ENCODE measurements at places on chromosomes 7 and 10.

GRCh38 chr7:41475801-41476459 lies 227.0 kb downstream of the INHBA start:
- DNase-seq, result no peak

DNA sequence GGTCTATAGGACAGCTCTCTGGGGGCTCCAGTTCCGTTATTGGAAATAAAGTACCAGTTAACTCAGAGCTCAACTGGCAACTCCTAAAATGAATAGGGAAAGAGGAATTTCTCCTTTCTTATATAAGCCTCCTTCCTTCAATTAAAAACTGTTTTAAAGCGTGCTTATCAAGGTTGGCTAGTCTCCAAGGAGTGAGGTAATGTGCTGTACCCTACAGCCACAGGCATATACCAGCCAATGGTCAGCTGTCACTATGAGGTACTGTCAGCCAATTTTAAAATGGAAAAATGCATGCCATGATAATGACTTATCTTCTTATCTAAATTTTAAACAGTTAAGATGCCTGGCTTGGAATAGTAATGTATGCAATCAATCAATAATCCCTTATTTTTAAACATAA lies 76.2 kb downstream of the PLCE1 start:
- no peak for DNase-seq

DNA sequence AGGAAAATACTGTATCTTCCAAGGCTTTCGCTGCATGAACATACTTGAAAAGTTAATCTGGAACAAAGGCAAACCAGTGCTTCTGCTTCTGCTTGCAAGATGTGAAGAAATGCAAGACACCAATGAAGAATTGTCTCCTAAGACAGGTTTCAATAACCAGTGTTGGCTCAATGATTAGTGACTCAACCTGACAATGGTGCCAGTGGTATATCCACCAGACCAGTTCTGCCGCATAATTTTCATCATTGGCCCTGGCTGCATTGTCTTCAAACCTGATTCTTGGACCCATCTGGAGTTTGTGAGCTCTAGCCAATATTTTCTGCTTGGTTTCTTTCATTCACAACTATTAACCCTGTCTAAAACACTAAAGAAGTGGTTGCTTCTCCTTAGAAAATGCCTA lies 13.6 kb upstream of the STAMBPL1 start:
- no peak for DNase-seq

GRCh38 chr10:44326474-44327030 lies 58.3 kb downstream of the CXCL12 start:
- no peak for DNase-seq

GRCh38 chr7:85156661-85157208 lies 30.1 kb downstream of the SEMA3D start:
- no peak for DNase-seq

GRCh38 chr7:43148161-43148731 lies 35.8 kb downstream of the HECW1 start:
- DNase-seq, result peak; percentile 42

- no peak for DNase-seq
Observed at GRCh38 chr10:124174673-124175645, 81.6 kb upstream of the CHST15 start.

- DNase-seq, result no peak
Observed at GRCh38 chr10:49225218-49225876, 37.2 kb upstream of the TMEM273 start.

- DNase-seq, result no peak
Observed at GRCh38 chr10:24680647-24681524, 42.8 kb downstream of the ARHGAP21 start.

DNA sequence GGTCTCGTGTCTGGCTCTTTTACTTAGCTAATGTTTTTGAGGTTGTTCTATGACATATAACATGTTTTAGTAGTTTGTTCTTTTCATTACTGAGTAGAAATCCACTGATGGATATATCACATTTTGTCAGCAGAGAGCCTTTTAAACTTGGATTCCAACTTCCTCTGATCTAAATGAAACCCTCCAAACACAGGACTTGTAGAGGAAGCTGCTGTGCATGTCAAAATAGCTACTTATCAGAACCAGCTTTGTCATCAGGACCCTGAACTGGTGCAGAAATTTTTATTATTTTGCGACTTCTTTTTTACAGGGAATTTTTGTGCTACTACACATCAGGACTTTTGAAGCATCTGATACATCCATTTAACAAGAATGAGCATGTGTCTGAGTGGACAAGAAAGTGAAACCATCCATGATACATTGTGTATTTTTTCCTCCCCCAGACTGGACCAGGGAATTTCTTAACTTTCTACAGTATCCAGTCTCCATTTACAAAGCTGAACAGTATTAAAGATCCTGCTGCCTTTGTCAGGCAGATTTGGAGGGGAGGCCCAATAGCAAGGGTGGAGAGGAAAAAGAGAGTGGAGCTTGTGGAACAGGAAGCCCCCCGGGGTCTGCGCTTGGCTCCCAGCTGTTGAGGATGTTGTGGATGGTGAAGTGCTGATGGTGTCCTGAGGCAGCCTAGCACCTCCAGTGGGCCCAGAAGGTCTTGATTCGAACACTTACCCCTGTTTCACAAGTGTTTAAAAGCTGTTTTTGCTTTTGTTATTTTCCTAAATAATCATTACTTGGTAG lies 29.3 kb upstream of the MTPAP start:
- no peak for DNase-seq

GRCh38 chr7:659996-660395 lies 66.5 kb upstream of the DNAAF5 start:
- no peak for DNase-seq

DNA sequence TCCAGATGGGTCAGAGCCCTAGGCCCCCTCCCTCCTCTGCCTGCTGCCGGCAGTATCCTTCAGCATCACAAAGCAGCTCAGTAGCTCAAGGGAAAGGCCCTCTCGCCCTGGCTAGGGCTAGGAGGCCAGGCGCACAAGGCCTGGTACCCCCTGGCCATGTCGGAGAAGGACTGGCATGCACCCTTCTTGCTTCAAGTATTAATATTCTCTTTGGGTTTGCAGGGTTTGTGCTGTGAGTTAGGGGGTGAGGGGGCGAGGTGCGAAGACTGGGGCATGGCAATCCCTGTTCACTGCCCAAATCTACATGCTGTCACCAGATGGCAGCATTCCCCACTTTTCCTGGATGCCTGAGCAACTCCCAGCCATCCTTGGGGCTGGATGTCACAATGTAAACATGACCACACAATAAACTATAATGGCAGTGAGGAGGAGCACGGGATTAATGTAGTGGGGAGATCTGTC lies 105.2 kb downstream of the NEURL1 start:
- DNase-seq, result peak; percentile 65

DNA sequence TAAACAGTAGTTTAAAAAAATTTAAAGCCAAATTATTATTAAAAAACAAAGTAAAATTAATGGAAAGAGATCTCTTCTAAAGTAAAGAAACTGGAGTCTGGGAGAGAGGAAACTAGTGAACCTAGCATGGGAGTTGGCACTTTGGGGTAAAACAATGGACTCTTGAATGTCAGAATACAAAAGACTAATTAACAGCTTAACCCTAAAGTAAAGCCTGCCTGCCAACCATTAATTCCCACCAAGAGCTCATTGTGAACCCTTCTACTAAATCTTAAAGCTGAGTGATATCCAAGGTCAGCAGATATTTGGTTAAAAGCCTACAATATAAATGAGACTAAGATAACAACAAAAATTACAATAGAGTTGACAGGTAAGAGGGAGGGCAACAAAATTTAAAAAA lies 36.5 kb downstream of the KMT2C start:
- DNase-seq, result no peak

DNA sequence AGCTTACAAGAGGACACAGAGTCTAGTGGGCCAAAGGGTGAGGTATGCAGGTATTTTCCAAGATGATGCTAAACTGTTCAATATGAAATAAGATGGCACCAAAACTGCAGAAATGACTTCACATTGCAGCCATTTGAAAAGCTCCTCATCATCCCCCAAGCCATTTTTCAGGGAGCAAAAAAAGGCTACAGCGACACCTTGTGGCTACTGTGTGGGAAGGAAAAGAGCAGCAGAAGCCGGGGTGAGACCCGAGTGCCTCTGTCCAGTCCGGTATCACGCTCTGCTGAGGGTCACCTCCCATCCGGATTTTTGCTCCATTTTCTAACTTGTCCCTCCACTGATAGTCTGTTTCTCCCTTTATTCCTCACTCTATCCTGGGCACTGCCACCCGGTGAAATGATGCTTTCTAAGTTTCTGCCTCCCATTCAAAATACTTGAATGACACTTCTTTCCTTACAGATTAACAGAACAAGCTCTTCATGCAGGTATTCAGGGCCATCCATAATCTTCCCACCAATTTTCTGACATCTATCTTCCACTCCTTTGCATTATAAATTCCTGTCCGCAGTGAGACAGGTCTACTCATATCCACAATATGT lies 220.2 kb downstream of the DGKI start:
- DNase-seq, result peak; percentile 30

GRCh38 chr7:111730476-111731300 lies 168.4 kb upstream of the IMMP2L start:
- DNase-seq, result no peak

DNA sequence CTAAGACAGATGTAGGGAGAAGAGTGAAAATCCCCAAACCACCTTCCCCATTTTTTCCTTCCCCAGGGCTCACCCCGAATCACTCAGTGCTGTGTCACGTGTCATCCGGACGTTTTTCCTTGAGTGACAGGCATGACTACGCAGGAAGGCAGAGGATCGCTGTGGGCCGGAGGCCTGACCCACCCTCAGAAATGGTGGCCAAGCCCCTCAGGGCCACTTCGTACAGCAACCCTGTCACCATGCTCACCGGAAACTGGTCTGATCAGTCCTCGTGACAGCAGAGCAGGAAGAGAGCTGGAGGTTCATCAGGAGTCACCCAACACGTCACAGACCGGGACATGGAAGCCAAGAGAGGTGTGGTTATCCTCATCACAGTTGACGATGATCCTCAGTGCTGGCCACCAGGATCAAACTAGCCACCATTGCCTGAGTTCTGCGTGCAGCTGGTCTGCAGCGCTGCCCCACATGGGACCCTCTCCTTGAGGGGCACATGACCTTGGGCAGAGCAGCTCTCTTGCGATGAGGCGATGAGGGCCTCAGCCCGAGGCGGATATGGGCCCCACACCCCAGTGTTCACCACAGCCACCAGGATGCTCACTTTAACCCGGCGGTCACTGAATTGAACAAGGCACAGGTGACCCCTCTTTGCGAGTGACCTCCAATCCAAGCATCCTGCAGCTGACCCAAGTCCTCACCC lies 99.3 kb upstream of the INSIG1 start:
- no peak for DNase-seq

DNA sequence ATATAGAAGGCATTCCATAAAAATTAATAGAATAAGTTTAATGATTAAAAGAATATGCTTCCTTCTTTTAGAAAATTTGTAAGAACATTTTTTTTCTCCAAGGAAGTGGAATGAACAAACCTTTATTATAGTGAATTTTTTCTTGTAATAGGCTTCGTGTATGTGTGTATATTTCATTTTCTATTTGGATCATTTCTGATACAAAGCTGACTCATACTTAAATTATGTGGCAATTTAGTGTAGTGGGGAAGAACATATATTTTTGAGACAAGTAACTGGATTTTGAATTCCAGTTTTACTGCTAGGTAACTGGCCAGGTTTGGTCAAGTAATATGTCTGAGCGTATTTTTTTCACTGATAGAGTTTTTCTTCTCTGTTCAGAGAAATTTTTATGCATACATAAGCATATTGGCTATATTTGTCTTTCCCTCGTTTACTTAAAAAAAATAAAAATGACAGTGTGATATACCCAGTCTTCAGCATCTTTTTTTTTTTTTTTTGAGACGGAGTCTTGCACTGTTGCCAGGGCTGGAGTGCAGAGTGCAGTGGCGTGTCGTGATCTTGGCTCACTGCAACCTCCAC lies 50.8 kb downstream of the CDK13 start:
- DNase-seq, result no peak

DNA sequence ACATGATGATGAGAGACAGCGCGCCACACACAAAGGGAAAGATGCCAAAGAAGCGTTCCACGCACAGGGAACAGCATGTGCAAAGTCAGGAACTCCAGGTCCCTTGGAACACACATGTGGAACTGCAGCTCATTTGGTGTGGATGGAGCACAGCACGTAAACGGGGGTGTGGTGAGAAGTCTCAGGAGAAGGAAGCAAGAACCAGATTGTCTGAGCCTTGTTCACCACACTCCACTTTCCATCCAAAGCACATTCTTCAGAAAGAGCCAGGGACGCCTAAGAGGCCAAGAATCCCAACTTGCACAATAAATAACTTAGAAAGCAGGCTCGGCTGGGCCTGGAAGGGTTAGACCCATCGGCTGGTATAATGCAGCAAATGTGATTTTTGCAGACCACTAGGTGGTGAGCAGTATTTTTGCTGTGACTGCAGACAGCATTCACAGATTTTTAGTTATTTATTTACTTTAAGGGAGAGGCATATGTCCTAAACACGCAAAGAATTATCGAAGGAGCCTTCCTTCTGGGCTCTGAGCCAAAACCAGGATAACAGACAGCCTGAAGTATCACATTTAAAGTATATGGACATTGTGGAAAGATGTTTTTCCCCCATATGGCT lies 27.9 kb upstream of the ASCC1 start:
- DNase-seq, result peak; percentile 83

GRCh38 chr10:125159932-125160855 lies at the start of gene CTBP2:
Gene CTBP2 (minus strand): TSS chr10:125160563.
- no peak for DNase-seq

DNA sequence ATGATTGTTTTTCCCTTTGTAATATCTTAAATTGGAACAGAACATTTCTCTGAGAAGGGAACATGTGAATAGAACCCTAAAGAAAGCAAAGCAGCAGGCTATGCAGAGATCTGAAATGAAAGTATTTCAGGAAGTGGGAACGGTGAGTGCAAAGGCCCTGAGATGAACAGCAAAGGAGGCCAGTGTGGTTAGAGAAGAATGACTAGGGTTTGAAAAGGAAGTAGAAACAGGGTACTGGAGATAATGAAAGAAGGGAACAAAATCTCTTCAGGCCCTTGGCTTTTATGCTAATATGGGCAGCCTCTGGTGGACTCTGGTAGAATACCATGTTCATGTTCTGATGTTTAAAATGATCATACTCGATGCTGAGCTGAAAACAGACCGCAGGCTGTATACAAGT lies 22.2 kb downstream of the ARHGAP21 start:
- DNase-seq, result no peak

GRCh38 chr7:125355899-125356298 lies 426.3 kb upstream of the POT1 start:
- DNase-seq, result no peak

GRCh38 chr7:2779051-2779450 lies 65.1 kb downstream of the GNA12 start:
- no peak for DNase-seq
